AG10803 (cell line): ENCODE measurements at places on chromosomes 12 and 14.

DNA sequence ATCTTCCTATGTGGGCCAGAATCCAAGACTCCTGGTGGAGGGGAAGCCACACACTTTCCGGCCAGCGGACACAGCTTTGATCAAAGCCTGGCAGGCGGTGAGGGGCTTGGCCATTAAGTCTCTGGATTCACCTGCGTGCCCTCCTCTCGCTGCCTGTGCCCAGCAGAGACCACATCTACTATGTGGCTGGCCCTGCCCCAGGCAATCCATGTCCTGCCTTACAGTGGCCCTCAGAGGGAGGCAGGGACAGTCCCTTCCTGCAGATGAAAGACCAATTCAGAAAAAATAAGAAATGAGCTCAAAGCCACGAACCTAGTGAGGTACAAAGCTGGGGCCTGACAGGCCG is 82.7 kb upstream of the GPR68 start:
- DNase-seq = no peak

DNA sequence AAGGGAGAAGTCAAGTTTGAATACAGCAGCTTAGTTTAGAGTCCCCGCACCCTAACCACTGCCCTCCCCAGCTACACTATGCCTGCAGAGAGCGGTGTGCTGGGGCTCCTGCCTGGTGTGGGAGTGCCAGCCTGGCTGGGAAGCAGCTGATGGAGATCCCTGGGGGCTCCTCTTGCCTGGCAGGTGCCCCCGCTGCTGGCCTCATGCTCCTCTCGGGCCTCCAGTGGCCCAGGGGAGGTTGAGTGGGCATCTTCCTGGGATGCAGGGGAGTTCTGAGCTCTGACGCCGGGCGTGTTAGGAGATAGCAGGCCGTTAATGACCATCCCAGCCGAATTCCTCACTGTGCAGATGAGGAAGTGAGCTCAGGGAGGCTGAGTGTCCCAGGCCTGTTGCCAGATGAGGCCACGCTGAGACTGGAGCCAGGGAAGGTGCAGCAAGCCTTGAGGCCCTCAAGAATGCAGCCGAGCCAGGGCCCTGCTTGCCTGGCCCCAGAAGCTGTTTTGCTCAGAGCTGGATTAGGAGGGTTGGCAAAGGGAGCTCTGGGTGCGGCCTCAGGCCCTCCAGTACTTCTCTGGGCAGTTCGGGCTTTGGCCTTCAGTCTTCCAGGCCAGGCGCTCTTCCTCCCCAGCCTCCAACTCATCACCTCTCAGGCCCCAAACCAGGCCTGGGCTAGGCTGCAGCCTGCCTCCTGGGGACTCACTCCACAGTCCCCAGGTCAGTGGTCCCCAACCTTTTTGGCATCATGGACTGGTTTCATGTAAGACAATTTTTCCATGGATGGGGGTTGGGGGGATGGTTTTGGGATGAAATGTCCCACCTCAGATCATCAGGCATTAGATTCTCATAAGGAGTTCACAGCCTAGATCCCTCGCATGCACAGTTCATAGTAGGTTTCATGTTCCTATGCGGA is 6.6 kb upstream of the CYP46A1 start:
- DNase-seq = peak; percentile 13

- peak; percentile 44 for DNase-seq
Observed at GRCh38 chr12:121590476-121591143, 9.8 kb upstream of the KDM2B start.

GRCh38 chr12:67382241-67382871 is 113.2 kb downstream of the CAND1 start:
- DNase-seq = peak; percentile 82

GRCh38 chr12:4278329-4279197 is 5.0 kb downstream of the CCND2 start:
- DNase-seq = no peak

- no peak for DNase-seq
Observed at GRCh38 chr12:92756898-92757596, 54.3 kb downstream of the PLEKHG7 start.

- peak; percentile 33 for DNase-seq
Observed at GRCh38 chr14:67986131-67986841, 166.7 kb downstream of the RAD51B start.

GRCh38 chr12:119589097-119589496 is 4.5 kb upstream of the TMEM233 start:
- no peak for DNase-seq

DNA sequence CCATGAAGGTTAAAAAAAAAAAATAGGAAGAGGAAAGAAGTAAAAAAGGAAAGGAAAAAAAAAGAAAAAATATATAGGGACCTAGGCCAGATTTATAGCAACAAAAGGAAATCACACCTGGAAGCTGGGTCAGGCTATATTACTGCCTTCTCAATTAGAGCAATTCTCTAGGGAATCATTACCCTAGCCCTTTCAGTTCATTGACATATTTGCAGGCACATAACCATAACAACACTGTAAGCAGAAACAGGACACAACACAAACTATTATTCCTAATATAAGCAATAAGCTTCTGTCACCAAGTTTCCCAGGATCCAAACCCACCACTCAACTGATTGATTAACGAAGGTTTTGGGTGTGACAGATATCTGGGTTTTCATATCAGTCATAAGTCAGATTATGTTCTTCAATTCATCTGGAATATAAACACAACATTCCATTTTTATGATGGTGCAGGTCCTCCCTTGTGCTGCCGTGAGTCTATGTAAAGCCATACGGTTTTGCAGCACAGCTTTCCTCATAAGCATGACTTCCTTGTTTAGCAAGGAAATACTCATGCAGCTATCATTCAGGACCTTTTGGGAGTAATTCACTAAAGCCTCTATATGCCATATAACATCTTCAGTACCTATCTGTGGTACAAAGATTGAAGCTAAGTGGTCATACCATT is 4.2 kb downstream of the PCNX4 start:
- DNase-seq = peak; percentile 69

DNA sequence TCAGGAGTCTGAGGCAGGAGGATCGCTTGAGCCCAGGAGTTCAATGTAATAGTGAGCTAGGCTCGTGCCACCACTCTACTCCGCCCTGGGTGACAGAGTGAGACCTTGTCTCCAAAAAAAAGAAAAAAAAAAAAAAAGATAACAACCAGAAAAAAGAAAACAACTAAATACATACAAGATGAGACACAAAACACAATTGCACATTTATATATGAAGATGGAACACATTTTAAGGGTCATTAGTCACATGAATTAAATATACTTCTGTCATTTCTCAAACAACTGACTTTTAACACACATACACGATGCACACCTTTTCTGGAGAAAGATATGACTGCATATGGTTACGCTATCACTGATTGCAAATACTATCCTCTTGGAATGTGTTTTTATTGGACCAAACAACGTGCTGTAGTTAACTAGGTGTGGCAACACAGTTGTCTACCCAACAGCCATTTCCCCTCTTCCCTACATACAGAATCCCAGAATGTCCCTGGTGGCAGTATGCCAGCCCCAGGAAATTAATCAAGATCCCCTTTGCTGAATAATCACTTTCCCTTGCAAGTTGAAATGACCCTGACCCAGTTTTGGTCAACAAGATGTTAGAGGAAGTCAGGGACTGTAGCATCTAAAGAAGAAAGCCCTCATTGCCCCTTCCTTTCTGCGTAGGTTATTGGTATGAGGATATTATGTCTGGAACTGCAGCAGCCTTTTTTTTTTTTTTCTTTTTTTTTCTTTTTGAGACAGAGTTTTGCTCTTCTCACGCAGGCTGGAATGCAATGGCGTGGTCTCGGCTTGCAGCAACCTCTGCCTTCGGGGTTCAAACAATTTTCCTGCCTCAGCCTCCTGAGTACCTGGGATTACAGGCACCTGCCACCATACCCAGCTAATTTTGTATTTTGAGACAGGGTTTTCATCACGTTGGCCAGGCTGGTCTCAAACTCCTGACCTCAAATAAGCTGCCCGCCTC is 5.6 kb upstream of the MYL6B start:
- no peak for DNase-seq

DNA sequence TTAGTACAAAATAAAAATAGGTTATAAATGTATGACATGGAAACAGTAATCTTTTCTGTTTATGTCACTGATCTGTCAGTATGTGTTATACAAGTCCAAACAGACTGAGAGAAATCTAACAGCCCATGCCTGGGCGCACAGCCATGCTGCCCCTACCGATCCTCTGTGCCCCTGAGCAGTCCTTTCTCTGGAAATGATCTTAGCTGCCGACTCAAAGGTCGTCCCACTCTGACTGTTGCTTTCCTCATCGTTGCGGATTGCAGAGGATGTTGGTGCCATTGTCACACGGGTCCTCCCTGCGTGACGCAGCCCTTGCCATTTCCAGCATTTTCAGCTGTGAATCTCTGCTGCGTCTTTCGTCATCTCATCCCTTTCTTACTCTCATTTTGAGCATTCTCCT is 82.9 kb upstream of the DYNC1H1 start:
- no peak for DNase-seq

- DNase-seq = no peak
Observed at GRCh38 chr12:101876322-101876860, 989 bp upstream of the DRAM1 start.

- no peak for DNase-seq
Observed at GRCh38 chr12:123733229-123733628, 21.1 kb downstream of the ATP6V0A2 start.

DNA sequence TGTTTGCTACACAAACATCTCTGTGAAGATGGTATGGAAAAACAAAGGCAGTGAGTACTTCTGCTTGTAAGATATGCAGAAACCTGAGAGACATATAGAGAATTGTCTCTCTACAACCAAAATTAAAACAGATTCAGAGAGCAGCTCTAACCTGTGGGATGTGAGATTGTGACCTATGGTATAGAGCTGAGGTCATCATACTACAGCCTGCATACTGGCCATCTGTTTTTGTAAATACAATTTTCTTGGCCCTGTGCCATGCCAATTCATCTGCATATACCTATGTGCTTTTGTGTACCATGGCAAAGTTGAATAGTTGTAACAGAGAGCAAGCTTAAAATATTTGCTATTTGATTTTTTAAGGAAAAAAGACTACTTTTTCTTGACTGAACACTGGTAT is 99.6 kb downstream of the LMO3 start:
- no peak for DNase-seq

GRCh38 chr12:123491056-123491455 is 33.1 kb downstream of the SNRNP35 start:
- DNase-seq = no peak

DNA sequence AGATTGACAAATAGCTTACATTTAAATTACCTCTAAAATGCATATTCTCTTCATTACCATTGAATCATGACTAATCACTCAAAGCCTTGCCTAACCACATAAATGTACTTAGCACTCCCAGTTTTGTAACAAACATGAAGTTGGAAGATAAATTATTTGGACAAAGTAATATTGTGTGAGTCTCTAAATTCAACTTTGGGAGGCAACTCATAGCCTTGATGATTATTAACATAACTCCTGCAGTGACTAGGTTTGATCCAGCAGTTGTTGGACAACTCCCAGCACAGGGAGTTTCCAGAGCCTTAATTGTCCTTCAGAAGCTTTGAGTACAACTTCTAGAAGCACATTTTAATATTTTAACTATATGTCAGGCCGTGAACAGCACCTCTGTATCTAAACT is 153.4 kb upstream of the PDZRN4 start:
- no peak for DNase-seq

- peak; percentile 75 for DNase-seq
Observed at GRCh38 chr14:25049568-25050268, at the start of gene STXBP6. STXBP6 (minus strand) TSS chr14:25050147; CDS start chr14:24974818, 75,329 bp downstream.

- peak; percentile 62 for DNase-seq
Observed at GRCh38 chr12:82833481-82833880, 146.8 kb downstream of the TMTC2 start.

GRCh38 chr12:6836851-6837250 is 3.9 kb upstream of the GNB3 start:
- DNase-seq = no peak

- DNase-seq = peak; percentile 69
Observed at GRCh38 chr12:110002676-110003515, 3.7 kb downstream of the ANKRD13A start.

GRCh38 chr12:105538880-105539279 is 208.4 kb downstream of the C12orf75 start:
- peak; percentile 94 for DNase-seq

- peak; percentile 57 for DNase-seq
Observed at GRCh38 chr12:68440068-68440581, 108.0 kb upstream of the MDM1 start.

- no peak for DNase-seq
Observed at GRCh38 chr14:101716956-101717662, 44.4 kb upstream of the PPP2R5C start.

DNA sequence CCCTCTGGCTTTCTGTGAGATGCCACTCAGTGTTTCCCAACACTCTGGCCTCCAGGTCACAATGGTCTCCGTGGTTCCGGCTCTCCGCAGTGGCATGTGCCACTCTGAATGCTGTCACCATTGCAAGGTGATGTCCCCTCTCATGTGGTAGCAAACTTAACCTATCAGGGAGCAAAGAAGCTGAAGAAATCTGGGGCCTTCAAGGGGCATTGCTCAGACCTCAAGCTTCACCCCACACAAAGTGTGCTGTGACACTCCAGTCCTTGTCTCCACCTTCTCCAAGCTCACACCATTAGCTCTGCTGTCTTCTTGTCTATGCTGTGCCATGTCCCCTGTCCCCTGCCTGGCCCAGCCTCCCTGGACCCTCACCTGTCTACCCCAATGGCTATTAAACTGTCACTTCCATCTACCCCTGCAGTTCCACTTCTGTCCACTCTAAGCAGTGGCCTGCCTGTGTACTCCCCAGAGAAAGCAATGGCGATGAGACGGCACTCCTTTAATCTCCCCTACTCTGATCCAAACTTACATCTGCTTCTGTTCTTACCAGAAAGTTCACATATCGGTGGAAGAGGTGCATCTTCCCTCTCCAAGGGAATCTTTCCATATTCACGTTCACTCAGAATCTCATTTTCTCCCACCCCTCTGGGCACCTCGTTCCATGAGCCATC is 93.7 kb downstream of the DHRS2 start:
- no peak for DNase-seq

GRCh38 chr12:44247588-44247987 is 411.7 kb downstream of the TMEM117 start:
- no peak for DNase-seq

DNA sequence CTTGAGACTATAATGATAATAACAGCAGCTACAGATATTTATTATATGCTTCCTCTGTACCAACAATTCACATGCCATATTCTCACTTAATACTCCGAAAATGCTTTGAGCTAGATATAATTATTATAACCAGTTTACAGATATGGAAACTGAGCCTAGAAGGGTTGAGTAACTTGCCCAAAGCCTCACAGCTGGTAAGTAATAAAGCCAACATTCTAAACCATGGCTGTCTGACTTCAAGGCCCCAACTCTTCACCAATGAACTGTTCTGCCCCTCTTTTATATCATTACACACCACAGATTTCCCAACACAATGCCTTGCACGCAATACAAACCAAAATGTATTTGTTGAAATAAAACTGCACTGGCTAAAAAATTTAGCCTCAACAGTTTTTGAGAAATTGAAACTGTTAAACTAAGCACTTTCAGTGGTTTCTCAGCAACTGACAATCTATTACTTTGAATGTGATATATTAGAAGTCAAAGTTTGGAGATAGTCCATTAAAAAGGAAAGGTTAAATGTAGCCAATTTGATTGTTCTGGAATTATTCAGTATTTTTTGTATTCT is 222.5 kb upstream of the ARHGAP5 start:
- DNase-seq = peak; percentile 13

- DNase-seq = peak; percentile 30
Observed at GRCh38 chr12:47554046-47554653, 151.7 kb downstream of the RPAP3 start.
